ENCODE measurements at places on chromosomes 3 and 15.

GRCh38 chr15:88913017-88913849 is at the start of gene MFGE8:
TSS of gene MFGE8 (minus strand) at chr15:88913379. CDS start at chr15:88913319, 60 bp downstream.
- DNase-seq: no peak

DNA sequence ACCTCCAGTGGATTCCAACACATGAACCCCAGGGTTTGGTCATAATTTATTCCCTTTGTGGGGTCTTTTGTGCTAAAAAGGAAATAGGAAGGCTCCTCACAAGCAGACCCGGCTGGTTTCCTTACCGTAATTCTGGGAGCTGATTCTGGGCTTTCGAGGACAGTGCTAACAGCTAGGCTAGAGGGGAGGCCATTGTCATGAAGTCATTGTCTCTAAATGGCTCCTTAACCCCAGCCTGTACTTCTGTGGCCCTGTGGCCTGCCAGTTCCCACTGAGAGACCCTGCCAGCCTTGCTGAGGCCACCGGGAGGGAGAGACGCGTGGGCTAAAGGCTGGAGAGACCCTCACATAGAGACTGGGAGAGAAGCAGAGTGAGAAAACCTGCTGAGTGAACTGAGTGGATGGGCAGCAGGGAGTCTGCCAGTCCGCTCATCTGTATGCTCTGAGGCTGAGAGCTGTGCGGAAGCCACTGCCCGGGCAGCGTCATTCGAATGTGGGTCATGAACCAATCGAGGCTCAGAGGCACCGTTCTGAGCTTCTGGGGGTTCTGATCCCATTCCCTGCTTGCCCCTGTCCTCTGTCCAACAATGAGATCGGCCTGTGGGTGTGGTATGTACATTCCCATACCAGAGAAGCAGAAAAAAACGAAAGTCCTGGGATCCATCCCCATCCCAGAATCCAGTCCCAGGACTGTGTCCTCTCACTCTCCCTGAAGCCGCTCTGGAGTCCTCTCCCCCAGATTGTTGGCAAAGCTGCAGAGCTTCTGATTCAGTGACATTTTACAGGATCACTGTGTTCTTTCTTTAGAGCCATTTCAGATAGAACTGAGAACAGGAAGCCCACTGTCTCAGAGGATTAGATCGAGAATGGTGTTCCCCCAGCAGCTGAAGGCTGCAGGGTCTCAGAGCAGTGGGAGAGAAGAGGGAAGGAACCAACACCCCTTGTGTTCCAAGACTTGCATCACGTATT is 21.3 kb upstream of the DGKG start:
- DNase-seq: peak; percentile 28

DNA sequence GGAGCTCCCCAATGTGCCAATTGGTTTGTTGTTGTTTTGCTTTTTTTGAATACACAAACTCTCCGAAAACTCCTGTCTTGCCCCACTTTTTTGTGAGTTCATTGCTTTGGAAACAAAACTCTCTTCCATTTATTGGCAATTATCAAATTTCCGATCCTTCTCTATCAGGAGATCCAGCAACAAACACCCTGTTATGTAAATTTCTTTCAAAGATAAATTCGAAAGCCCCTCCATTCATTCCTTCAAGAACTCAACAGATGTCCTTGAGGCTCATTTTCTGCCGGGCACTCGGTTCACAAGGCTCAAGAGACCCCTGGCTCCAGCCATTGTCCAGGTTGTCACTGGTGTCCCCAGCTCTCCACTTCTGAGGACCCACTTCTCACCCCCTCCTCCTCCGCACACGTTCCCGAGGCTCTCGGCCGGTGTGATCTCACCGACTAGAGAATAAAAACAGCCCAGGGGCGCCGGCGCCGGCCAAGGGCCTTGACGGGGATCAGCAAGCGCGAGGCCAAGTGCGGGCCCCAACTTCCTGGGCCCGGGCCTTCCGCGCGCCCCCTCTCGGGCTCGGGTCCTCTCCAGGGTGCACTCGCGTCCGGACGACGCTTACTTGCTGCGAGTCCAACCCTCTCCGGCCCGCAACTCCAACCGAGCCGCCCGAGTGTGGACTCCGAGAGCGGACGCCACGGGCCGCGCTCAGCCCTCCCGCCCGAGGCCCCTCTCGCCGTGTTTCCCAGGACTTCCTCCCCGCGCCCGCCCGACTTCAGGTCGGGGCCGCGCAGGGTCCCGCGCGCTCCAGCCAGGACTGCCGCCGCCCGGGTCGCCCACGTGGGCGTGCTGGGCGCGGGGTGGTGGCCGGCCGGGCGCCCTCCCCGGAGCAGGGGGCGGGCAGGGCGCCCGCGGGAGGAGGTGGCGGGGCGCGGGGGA is 533 bp upstream of the SMAD3 start:
- DNase-seq: no peak

DNA sequence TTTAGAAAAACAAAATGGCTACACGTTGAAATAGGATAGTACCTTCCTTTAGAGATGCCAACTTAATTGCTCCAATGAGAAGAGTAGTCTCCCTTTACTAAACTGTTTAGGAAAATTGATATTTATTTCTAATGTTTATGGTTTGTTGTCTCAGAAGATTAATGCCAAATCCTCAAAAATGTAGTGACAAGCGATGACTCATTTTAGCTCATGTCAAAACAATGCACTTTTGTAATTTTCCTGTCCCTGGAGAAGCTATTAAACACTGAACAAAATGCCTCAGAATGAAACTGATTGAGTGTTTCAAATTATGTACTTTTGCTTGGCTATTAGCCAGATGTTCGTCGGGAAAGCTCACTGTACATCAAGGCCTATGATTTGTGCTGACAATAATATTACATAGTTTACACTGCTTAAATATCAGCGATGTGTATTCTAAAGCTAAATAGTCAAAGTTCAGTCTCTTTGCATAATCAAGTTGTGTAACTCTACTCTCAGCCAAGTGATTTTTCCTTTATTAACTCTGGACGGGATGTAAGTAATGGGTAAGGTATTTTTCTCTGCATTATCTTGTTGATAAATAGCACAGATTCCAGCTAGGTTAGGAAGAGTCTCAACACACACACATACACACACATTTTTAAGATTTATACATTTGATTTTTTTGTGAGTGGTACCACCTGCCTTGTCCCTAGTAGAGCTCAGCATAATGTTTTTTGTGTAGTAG is 83.7 kb downstream of the CMSS1 start:
- DNase-seq: no peak

- DNase-seq: peak; percentile 40
Measured at GRCh38 chr3:184907681-184908649, 96.0 kb downstream of the VPS8 start.

Measured in C1 segment of cervical spinal cord (tissue), 14 donors.